ENCODE measurements at places on chromosomes 1 and 21.

DNA sequence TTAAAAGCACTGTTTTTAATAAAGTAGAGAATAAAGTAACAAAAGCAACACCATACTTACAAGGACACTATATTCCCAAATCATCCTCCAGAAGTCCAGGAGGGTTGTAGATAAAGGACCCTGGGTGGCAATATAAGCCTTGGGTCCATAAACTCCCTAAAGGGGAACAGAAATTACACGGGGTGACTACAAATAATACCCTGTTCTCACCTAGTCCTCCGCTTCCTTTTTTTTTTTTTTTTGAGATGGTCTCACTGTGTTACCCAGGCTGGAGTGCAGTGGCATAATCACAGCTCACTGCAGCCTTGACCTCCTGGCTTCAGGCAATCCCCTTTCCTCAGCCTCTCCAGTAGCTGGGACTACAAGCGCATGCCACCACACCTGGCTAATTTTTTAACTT is 13.1 kb downstream of the PTPN22 start:
- DNase-seq, result no peak

DNA sequence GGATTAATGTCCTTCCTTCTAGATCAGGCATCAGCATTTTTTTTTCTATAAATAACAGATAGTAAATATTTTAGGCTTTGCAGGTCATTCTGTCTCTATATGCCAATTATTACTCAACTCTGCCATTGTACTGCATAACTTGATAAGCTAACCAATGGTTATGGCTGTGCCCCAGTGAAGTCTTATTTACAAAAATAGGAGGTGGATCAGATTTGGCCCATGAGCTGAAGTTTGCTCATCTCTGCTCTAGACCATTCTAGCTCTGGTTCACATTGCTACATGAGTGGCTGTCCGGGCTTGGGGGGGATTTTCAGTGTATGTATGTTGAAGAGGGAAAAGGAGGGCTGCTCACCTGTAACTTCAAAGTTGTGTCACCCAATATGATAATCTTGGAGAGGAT is 10.1 kb downstream of the RAB7B start:
- no peak for DNase-seq

GRCh38 chr1:81948495-81948894 is 147.8 kb downstream of the ADGRL2 start:
- no peak for DNase-seq

GRCh38 chr1:36942148-36942547 is 92.2 kb downstream of the GRIK3 start:
- DNase-seq, result no peak

GRCh38 chr1:169809370-169810095 is 14.8 kb upstream of the METTL18 start:
- peak; percentile 48 for DNase-seq

DNA sequence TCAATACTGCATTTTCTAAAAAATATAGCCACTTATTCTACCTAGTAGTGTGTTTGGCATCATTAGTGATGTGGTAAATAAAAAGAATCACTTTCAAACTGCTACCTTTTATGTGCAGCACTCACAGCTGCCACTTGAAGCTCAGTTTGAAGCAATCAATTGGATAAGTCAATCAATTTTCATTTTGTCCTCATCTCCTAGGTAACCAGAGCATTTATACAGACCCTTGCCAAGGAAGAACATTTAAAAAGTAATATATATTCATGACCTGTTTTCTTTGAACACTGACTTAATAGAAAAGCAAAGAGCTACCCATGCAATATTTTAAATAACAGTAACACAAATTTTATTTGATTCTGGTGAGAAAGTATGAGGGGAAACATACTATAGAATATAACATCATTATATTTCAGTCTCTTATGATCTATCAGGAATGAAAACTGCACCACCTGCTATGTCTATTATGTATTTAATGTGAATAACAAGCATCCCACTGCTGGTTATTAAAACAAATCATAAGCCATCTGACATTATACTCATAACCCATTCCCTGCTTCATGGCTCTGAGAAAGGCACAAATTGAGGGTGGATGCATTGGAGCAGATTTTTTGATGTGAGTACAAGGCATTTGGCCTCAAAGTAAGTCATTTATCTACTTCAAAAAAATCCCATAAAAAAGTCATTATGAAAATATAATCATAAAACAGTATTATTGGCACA is 168.4 kb upstream of the C21orf91 start:
- DNase-seq, result no peak

- no peak for DNase-seq
Observed at GRCh38 chr1:88777604-88778149, 93.6 kb downstream of the PKN2 start.

DNA sequence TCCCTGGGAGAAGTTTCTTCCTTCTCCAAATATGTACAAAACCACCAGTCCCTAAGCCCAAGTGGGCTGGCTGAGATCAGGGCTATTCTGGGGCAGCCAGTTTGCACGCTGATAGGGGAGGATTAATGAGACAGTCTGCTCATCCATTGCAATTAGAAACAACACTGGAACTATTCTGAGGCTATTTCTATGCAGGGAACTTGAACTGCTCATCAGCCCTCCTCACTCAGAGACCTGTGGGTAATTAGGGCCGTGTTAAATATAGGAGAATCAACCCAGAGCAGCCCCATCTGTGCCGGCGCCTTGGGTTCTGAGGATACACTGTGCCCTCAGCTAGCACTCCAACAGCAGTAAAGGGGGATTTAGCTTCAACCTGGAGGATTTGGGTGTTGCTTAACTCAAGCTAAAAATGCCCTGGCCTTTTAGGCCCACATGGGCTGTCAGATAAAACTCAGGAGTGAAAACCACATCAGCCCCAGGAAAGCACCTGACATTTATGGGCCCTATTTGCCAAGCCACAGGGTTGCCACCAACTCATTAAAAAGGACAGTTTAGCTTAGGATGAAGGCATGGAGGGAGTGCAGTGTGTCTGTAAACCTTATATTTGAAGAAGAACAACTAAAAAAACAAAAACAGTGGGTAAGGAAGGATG is 53.9 kb downstream of the DUSP10 start:
- no peak for DNase-seq
